ENCODE measurements at places on chromosomes 1 and 21. TPM values are rescaled to one million over a fixed set of nuclear protein-coding genes. Genes with fewer than 3 reads are reported as not detected.
A peak's percentile ranks its signal among the peaks of the same experiment; 100 is the strongest.

Gene KRTAP19-3
- not detected for total RNA-seq

Gene ASCL5
- not detected for total RNA-seq

GRCh38 chr1:100799548-100799947 lies 80.0 kb downstream of the VCAM1 start:
- DNase-seq: no peak

DNA sequence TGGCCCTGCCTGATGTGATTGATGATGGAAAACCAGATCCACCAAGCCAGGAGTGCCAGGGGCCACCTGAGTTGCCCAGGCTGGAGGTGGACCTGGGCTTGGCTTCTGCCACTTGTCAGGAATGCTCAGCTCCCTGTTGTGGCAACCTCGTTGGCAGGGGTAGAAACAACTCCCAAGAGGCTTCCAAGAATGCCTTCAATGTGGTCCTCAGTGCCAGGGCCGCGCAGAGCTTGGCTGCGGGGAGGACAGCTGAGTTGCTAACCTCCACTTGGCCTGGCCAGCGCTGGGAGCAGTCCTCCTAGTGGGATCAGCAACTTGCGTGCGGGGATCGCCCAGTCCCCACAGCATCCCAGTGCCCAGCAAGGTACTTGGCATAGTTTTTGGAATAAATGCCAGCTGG lies 9.0 kb downstream of the MYOM3 start:
- no peak for DNase-seq

DNA sequence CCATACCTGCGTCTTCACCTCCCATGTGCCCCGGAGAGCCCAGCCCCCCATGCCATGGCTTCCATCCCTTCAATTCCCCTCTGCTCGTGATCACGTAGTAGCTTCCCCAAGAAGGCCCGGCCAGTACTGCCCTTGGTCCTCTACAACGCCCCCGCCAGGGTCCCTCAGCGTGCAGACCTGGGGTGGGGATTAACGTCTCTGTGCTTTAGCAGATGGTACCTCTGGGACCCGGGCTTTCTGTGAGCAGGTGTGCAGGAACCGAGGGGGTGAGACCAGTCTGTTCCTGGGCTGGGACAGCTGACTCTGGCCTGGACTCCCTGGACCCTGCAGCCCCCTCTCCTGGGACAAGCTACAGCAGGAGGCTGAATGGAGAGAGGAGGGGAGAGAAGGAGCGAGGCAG lies 1.2 kb downstream of the PLCH2 start:
- no peak for DNase-seq

DNA sequence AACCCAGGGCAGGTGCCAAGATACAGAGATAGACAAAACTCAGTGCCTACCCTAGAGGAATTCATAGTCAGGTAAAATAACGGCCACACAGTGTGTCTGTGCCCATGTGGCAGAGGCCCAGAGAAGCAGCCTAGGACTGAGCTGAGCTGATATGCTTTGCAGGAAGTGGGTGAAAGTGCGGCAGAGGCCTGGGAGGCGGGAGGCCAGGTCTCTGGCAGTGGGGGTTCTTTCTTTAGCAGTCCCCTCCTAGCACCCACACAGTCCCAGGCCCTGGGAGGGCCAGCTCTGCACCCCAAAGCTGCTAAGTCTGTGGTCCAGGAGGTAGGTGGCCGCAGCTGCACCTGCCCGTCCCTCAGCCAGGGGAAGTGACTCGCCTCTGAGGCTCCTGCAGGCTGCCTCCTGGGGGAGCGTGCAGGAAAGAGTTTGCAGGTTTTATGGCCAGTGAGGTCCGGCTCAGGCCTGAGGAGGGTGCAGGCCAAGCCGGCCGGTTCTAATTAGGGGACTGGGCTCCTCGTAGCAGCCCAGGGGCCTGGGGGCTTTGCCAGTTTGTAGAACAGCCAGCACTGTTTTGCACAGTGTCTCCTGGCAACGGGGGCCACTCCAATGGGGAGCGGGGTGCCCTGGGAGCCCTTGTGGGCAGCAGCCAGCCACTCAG lies 107.9 kb downstream of the SPSB1 start:
- peak; percentile 54 for DNase-seq

Measured in activated CD8-positive, alpha-beta memory T cell treated with anti-CD3 and anti-CD28 coated beads, Interleukin-2, amount 10 ng/mL, durations not matched to agents 7 days and 5 days (primary cell).